Fibroblast of the aortic adventitia (primary cell): ENCODE measurements at places on chromosomes 13 and 19.
A peak's percentile ranks its signal among the peaks of the same experiment; 100 is the strongest.

DNA sequence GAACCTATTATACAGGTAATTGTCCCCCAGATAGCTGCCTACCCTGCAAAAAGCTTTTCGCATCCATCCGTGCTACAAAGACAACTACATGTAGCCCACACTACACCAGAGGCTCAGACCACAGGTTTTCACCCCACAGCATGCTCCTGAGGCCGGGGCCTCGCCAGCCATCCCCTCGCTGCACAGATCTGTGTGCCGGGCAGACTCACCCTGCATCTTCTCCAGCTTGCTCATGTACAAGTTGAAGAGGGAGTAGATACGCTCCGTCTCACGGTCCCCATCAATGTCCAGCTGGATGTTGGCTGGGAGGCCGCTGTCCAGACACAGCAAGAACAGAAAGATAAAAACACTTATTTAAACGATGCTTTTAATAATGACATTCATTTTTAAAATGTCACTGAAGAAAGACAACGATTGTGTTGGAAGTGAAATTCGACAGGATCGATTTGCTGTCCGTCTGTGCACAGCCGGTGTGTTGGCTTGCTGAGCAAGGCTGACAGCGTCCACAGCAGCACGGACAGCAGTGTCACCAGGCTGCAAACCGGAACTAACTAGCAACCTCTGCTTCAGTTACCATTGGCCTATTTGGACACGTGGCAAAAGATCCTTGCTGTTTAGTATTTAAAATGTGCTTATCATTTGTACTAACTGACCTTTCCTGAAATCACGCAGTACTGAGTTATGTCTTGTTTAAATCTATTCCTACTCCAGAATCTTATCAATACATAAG is 18.6 kb upstream of the C13orf46 start:
- DNase-seq = no peak

GRCh38 chr13:79780240-79780639 is 299.3 kb downstream of the NDFIP2 start:
- DNase-seq = peak; percentile 69

DNA sequence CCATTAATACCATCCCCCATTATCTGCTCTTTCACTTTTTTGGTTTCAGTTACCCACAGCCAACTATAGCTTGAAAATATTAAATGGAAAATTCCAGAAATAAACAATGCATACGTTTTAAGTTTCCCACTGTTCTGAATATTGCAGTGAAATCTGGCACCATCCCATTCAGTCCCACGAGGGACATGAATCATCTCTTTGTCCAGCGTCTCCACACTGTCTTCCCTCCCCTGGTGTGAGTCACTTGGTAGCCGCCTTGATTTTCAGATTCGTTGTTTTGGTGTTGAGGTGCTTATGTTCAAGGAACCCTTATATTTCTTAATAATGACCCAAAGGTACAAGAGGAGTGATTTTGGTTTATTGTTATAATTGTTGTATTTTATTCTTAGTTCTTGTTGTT is 246.1 kb downstream of the DCT start:
- DNase-seq = peak; percentile 95

- peak; percentile 35 for DNase-seq
Measured at GRCh38 chr19:459724-460511, 915 bp downstream of the SHC2 start.

DNA sequence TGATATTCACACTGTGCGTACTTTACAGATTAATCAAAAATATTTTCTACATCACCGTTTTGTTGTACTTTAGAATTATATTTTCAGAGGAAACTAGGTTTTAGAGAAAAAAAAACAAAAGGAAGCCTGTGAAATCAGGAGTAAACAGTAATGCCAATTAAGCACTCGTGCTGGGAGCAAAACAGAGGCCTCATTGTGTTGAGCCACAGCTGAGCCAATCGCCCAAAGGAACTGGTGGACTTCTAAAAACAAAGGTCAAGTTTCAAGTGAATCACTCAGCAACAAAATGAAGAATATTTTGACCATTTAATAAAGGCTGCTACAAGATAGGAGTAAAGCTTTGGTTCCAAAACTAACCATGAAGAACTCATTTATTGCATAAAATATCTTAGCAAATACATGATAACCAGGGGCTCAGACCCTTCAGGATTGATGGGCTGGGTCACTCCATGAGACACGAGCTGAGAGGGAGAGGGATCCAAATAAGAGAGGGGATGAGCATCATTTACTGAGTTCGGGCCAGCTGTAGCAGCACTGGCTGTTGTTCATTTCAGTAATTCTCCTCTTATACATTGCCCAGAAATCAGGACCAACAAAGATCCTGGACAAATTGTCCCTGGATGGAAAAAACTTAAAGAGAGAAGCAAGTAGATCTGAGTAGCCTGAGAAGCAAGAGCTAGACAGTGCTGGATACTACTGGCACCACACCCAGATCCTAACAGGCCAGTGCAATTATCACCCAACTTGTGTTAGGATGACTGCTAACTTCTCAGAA is 8.3 kb upstream of the NALCN start:
- DNase-seq = no peak

GRCh38 chr19:2477732-2478191 is 1.8 kb downstream of the GADD45B start:
- peak; percentile 66 for DNase-seq

- no peak for DNase-seq
Measured at GRCh38 chr13:40383885-40384284, 282.6 kb downstream of the FOXO1 start.

DNA sequence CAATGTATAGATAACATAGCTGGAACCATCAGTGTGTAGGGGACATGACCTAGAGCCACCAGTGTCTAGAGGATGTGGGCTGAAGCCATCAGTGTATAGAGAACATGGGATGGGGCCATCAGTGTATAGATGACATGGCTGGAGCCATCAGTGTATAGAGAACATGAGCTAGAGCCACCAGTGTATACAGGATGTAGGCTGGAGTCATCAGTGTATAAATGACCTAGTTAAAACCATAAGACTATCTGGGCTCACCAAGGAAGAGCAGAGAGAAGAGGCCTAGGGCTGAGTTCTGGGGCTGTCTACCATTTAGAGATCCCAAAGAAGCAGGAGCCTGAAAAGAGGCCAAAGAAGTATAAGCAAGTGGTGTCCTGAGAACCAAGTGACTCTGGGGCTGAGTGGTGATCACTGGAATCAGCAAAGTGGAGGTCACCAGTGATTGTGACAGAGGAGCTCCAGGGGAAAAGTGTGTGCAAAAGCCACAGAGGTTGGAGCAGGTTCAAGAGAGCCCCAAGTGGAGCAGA is 41.0 kb downstream of the RFX2 start:
- DNase-seq = no peak

DNA sequence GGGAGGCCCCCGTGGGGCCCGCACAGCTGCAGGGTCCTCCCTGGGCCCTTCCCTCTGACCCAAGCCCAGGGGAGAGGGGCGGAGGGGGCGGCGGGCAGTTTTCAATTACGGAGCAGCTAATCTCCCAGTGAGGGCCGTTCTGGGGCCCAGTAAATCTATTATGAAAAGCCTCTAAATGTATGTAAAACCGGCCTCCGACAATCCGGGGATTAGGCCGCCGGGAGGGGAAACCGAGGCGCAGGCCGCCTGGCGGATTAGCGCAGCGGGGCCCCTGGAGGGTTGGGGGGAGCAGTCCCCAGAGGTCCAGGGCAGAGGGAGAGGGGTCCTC is 25.1 kb downstream of the EFNA2 start:
- DNase-seq = no peak

DNA sequence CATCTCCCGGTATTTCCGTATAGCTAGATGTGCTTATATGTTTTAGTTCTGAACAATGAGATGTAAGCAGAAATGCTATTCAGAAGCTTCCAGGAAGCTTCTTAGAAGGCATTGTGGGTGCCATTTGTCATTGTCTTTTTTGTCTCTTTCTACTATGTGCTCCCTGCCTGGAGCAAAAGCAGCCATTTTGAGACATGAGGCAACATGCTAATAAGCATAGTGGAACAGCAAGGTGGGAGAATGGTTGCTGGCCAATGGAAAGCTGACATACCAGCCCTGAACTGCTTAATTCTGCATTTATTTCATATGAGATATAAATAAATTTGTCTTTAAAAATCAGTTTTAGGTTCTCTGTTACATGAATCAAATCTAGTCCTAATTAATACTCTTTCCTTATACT is 299.7 kb downstream of the LMO7 start:
- DNase-seq = no peak

- DNase-seq = peak; percentile 59
Measured at GRCh38 chr19:4811328-4812131, 20.0 kb downstream of the TICAM1 start.
